ENCODE measurements at places on chromosomes 16 and 17.

DNA sequence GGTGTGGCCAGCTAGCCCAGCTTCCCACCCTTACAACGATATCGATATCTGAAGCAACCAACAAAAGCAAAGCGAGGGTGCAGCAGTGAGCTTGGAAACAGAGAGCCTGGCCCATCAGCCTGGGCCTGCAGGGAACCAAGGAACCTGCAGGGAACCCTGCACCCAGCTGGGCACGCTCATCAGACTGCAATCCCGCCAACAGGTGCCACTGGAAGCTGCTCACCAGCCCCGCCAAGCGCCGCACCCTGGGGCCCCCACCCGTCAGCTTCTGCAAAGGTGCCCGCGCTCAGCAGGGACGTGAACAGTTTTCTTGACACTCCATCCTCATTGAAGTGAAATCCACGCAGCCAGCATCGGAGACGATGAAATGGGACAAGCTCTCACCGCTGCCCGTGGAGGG is 250.7 kb downstream of the RBFOX3 start:
- no peak for DNase-seq

- DNase-seq = peak; percentile 27
Measured at GRCh38 chr17:3795390-3796102, 5.4 kb downstream of the ITGAE start.

DNA sequence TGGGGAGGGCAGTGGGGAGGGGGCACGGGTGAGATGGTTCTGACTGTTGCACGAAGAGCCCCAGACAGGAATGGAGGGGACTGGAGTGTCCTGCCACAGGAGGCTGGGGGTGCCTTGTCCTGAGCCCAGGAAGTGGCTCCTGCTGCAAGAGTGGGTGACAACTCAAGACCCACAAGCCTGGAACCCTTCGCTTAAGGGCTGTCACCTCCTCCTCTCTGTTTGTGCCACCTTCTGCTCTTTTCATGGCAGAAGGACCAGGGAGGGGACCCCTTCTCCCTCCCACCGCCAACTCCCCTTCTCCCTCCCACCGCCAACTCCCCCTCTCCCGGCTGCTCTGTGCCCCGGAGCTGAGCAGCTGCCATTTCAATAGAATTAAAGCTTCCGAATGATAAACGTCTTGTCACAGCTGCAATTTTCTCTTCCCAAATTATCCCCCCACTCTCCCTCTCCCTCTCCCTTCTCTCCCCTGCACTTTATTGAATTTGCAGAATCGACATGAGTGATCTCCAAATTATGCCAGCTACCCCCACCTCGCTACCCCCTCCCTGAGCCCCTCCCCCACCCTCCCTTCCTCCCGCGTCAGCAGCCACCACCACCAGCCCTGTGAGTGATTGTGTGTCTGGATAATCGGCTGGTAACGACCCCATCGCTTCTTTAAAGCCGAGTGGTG is 13.7 kb downstream of the GJD3 start:
- no peak for DNase-seq

GRCh38 chr16:75002474-75002873 is 3.6 kb downstream of the ZNRF1 start:
- DNase-seq = no peak

DNA sequence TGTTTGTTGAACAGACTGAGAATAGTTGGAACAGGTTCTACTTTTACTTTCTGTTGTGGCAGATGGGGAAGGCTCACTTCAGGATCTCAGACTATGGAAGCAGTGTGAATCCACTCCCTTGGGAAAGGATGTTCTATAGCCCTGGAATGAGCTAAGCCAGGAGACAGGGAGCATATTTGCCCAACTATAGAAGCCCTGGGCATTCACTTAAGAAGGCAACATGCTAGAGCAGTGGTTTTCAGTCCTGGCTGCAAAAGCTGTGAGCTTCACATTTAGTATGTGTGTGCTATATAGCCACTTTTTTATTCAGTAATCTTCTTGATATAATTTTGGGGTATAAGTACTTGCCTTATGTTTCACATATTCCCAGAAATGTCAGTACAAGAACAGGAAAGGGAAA is 1.2 kb upstream of the KRT32 start:
- no peak for DNase-seq
